ENCODE measurements at places on chromosomes 16 and 17.

DNA sequence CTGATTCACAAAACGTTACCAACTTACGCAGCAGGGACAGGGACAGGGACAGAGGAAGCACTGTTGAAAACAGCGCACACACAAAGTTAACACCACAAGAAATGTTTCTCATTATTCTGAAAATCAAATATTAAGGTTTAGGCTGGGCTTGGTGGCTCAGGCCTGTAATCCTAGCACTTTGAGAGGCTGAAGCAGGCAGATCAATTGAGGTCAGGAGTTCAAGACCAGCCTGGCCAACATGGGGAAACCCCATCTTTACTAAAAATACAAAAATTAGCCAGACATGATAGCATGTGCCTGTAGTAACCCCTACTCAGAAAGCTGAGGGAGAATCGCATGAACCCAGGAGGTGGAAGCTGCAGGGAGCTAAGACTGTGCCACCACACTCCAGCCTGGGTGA, 4.2 kb downstream of the CYTH1 start:
- no peak for ATAC-seq

GRCh38 chr17:74552037-74552436, 6.1 kb upstream of the CD300C start:
- no peak for ATAC-seq

- ATAC-seq, result no peak
Observed at GRCh38 chr16:81636298-81636993, 142.6 kb upstream of the PLCG2 start.

- no peak for ATAC-seq
Observed at GRCh38 chr16:30040221-30040620, 9.2 kb upstream of the TLCD3B start.

- no peak for ATAC-seq
Observed at GRCh38 chr17:59277031-59277430, 54.4 kb upstream of the YPEL2 start.

GRCh38 chr16:3074860-3075522, 9.6 kb downstream of the IL32 start:
- no peak for ATAC-seq

DNA sequence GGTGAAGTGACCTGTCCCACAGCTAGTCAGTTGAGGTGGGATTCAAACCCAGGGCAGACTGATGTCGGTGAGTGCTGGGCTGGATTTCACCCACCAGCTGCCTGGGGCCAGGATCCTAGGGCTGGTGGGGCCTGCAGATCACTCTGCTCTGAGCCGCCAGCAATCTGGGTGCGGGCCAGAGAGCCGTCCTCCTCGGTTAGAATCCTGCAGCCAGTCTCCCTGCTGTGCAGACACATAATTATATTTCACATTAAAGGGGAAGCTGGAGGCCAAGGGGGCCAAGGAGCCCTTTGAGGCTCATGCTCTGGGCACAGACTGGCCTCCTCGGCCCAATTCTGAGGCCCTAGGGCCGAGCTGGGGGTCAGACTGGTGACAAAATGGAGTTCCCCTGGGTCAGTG, 996 bp upstream of the KCNJ12 start:
- no peak for ATAC-seq

DNA sequence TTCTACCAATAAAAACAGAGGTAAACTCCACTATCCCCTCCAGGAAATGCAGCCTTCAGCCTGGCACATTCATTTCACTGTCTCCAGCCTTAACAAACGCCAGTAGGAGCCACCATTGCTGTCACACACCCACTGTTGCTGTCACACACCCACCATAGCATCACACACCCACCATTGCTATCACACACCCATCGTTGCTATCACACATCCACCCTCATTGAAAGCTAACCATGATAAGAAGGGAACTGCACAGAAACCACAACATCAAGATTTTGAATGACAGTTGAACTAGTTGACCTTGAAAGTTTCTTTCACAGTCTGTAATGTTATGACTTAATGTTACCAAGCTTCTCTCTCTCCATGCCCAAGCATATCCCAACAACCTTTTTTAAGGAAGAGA, 38.1 kb downstream of the SHCBP1 start:
- no peak for ATAC-seq

DNA sequence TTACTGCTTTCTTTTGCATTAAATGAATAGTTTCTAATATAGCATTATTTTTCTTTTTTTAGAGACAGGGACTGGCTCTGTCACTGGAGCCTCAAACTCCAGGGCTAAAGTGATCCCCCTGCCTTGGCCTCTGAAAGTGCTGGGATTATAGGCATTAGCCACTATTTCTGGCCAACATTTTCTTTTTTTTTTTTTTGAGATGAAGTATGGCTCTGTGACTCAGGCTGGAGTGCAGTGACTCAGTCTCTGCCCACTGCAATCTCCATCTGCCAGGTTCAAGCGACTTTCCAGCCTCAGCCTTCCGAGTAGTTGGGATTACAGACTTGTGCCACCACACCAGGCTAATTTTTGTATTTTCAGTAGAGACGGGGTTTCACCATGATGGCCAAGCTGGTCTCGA, 2.0 kb upstream of the DUXB start:
- ATAC-seq, result no peak

DNA sequence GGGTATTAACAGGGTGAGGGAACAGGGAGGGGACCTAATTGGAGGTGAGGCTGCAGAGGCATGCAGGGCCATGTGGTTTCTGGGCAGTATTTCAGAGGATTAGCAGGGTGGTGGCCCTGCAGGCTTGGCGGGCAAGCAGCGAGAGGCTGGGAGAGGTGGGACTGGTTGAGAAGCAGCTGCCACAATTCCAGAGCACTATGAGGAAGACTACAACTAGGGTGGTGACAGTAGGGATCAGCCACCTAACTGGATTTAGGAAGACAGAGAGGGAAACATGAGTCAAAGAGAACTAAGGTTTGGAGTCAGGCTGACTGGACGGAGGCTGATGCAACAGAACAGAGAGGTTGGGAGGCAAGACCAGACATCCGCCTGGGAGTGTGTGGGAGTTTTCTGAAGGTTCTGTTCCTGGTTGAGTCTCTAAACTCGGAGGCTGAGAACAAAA, 12.3 kb downstream of the ALOXE3 start:
- no peak for ATAC-seq

- ATAC-seq, result no peak
Observed at GRCh38 chr16:4743226-4743878, 9.0 kb downstream of the DNAAF8 start.

- no peak for ATAC-seq
Observed at GRCh38 chr17:82871056-82871775, 31.4 kb upstream of the ZNF750 start.

GRCh38 chr16:67441907-67442306, 11.0 kb downstream of the HSD11B2 start:
- no peak for ATAC-seq

- ATAC-seq, result no peak
Observed at GRCh38 chr17:2690165-2691068, 21.1 kb downstream of the CLUH start.

GRCh38 chr17:68763562-68763961, 162.4 kb upstream of the FAM20A start:
- no peak for ATAC-seq

- peak; percentile 60 for ATAC-seq
Observed at GRCh38 chr17:7356072-7356549, 1.2 kb downstream of the TMEM95 start.

DNA sequence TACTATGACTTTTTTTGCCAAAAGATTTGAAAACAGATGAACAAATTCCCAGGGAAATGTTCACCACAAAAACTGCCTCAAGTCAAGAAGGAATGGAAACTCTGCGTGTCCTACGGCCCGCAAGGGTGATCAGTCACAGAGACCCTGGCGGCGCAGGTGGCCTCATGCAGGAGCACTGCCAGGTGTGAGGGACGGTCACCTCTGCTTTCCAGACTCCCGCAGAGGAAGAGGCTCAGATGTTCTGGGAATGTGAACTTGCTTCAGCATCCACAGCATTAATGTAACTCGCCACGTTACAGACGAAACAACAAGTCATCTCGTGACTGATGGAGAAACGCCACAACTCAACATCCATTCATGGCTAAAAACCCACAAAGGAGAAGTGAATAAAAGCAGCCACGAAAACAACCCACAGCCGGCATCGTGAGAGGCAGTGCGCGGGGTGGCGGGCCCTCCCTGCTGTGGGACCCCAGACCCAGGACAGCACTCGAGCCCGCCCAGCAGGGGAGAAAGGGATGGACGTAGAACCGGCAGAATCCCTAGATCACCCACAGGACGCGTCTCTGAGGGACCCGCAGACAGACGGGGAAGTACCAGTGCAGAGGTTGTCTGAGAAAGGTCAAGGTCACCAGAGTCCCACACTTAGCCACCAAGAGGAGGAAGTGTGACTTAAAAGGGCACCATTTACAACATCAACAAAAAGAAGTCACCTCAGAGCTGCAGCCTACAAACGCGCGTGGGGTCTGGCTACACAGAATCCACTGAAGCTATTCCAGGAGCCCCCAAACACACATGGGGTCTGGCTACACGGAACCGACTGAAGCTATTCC, 76.9 kb upstream of the GNG13 start:
- ATAC-seq, result no peak

- peak; percentile 57 for ATAC-seq
Observed at GRCh38 chr17:31517524-31517923, 126.0 kb downstream of the RAB11FIP4 start.

- ATAC-seq, result no peak
Observed at GRCh38 chr17:66925811-66926500, 38.6 kb upstream of the CACNG4 start.

DNA sequence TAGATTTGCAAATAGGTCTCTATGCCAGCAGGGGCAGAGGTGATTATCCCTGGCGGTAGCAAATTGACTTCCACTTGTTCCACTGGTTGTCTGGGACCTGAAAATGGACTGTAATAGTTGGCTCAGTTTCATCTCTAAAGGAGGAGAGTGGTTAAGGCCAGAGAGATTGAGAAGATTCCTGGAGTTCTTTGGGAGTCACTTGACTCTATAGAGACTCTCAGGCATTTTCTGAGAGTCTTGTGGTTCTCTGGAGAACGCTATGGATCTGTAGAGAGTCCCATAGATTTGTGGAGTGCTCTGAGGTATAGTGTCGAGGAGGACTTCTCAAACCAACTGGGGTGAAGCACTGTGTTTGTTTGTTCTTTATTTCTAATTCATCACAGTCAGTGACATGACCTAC, 8.9 kb upstream of the PMP22 start:
- no peak for ATAC-seq

- no peak for ATAC-seq
Observed at GRCh38 chr16:64217789-64218535, 903.9 kb downstream of the CDH11 start.

DNA sequence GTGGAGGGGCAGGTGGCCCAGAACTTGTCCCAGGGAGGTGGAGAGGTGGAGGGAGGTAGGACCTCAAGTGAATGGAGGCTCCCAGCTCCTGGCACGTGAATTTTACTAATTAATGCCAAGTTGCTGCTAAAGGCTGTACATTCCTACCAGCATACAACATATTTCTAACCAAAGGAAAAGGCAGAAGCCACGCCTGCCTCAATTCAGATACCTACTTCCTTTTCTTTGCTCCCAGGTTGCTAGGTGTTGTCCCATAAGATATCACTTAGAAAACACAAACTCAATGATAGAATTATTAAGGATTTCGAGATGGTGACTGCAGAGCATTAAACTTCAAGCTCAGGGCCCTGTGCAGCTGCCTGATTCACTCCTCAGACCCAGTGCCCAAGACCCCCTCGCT, 20.5 kb upstream of the SMPD3 start:
- no peak for ATAC-seq

DNA sequence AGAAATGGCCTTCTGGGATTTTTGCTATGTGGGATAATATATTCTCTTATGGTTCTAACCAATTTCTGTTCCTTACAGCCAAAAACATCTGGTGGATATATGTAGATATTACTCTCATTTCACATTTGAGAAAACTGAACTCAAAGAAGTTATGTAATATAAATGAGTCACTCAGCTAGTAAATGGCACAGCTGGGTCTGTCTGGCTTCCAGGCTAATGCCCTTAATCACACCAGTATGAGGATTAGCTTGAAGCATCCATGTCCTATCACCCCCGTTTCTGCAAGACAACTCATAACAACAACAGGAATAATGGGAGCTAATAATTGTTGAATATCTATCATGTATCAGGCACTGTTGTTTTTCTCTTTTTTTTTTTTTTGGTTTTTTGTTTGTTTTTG, 34.4 kb upstream of the USP7 start:
- no peak for ATAC-seq

DNA sequence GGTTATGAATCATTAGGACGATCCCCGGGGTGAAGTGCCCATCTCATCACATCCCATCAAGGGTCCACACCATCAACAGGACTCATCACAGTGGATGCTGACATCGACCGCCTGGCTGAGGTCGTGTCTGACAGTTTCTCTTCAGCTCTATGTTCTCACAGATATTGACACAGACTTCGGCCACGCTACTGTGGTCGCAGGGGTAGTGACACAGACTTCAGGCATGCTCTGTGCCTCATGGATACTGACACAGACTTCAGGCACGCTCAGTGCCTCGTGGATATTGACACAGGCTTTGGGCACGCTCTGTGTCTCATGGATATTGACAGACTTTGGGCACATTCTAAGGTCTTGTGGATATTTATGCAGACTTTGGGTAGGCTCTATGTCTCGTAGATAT, 50.1 kb downstream of the KLHDC4 start:
- no peak for ATAC-seq
